ENCODE measurements at places on chromosomes 6 and 20. TPM values are rescaled to one million over a fixed set of nuclear protein-coding genes. Genes with fewer than 3 reads are reported as not detected.

The DLGAP4 gene
- total RNA-seq: 38.1 TPM

The HSPA1B gene
- 233 TPM for total RNA-seq

DNA sequence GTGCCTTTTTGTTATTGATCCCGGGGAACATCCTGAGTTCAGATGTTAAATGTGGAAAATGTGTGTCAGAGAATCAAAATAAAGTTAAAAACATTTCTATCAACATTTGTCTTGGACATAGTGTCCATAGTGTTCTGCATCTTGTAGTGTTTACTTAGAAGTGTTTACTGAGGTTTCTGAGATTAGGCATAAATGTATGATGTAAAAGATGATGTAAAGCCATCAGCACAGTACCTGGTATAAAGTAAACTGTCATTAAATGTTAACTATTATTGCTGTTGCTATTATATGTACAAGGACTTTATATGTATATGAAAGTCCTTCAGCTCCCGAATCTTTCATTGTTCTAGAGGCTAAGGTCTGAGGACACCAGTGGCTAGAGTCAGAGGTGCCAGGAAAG, 28.2 kb upstream of the VEGFA start:
- no peak for DNase-seq

DNA sequence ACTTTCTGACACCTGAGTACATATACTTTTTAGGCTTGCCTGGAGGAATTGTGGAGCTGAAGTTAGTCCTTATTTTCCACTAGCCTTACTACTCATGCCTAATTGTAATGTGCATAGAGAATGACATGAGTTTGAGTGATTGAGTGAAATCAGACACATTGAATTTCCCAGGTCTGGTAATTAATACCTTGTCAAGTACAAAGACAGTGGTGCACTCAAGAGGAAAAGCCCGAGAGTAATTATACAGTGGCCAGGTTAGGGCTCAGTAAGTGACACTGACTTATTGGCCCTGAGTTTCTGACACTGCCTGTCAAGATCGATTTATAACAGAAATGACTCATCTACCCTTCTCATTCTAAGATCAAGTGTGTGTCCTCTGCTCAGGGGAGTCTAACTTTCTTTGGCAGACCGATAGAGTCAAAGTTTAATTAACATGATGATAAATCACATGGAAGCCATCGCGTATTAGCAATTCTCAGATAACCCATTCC, 288.3 kb downstream of the TPBG start:
- DNase-seq: no peak

DNA sequence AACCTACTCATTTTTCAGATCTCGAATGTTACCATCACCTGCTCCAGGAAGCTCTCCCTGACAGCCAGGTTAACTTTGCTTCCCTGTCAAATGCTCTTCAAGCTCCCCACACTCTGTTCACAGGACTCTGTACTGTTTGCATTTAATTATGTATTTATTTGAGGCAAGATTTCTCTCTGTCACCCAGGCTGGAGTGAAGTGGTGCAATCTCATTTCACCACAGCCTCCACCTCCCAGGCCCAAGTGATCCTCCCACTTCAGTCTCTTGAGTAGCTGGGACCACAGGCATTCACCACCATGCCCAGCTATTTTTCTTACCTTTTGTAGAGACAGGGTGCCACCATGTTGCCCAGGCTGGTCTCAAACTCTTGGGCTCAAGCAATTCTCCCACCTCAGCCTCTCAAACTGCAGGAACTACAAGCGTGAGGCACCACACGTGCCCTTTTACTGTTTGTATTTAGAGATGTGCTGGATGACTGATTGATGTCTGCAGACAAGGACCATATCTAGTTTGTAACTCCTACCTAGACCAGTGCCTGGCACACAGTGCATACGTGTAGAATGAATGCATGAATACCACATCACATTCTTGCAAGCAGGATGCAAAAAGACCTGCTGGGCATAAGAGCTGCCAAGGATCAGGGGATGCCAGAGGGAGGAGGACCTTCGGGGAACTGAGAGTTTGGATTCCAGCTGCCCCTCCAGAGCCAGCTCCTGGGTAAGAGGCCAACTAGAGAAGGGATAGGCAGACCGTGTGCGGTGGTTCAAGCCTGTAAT, 15.6 kb upstream of the CBFA2T2 start:
- DNase-seq: no peak

- no peak for DNase-seq
Observed at GRCh38 chr20:7361931-7362330, 578.3 kb downstream of the HAO1 start.

- no peak for DNase-seq
Observed at GRCh38 chr20:44038681-44039123, 124.0 kb downstream of the TOX2 start.

DNA sequence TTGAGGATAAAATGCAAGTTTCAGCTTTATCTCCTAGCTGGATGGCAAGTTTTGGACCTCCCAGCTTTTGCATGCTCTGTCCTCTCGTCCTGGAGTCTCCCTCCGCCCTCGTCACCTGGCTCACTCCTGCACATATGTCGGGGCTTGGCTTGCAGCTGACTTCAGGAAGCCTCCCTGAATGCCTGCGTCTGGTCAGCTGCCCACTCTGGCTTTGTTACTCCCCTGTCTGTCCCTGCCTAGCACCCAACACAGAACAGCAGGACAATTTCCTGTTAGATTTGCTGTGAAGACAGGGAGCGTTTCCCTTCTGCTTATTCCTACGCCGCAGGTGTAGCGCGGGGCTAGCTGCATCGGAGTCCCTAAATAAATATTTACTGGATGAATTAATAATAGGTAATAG, 5.4 kb downstream of the JPH2 start:
- DNase-seq: peak; percentile 62
